ENCODE measurements at places on chromosomes 7 and 10. TPM values are rescaled to one million over a fixed set of nuclear protein-coding genes. Genes with fewer than 3 reads are reported as not detected.

DNA sequence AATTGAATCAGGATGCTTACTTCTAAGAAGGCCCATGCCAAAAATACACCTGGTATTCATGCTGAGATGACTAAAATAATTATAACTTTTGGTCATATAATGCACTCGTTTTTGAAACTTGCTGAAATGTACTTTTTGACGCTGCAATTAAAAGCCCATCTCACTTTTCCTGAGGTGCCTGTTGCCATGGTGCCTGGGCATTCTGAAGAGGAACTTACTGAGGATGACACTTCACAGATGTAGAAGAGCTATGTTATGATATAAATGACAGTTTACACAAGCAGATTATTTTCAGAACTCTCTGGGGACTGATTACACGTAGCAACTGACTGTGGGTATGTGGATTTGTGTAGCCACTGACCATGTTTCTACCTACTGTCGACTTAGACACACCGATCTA, 182.4 kb downstream of the TPK1 start:
- DNase-seq = no peak

DNA sequence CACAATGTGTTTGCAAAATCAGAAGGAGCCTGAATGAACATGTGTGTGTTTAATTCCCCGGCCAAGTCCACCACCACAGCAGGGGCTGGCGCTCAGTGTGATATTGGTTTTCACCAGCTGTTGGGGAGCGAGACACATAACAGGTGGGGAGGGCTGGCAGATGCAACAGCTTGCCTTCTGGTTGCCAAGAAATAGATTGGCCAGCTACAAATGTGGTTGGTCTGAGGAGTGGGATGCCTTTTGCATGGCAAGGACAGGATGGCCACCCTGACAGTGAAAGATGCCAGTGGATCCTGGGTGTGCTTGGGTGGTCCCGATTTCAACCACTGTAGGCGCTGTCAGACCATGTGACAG, 292.5 kb upstream of the FZD8 start:
- no peak for DNase-seq

GRCh38 chr10:119495021-119495505, 47.5 kb downstream of the RGS10 start:
- DNase-seq = no peak

DNA sequence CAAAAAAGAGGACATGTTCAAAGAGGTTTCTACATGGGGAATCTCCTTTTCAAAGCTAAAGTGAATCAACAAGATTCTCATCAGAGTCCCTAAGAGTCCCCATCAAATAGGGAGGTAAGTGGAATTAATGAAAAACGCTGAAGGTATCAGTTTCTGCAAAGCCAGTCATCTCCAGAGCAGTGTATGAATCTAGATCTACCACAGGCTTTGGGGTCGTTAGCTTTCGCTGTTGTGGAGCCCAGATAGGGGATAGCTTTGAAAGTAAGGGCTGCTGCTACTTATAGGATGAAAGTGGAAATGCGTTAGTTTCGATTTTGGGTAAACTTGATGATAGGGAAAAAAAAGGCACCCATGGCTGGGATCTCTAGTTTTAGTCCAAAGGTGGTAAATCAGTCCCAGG, 748.4 kb downstream of the LRMDA start:
- no peak for DNase-seq

DNA sequence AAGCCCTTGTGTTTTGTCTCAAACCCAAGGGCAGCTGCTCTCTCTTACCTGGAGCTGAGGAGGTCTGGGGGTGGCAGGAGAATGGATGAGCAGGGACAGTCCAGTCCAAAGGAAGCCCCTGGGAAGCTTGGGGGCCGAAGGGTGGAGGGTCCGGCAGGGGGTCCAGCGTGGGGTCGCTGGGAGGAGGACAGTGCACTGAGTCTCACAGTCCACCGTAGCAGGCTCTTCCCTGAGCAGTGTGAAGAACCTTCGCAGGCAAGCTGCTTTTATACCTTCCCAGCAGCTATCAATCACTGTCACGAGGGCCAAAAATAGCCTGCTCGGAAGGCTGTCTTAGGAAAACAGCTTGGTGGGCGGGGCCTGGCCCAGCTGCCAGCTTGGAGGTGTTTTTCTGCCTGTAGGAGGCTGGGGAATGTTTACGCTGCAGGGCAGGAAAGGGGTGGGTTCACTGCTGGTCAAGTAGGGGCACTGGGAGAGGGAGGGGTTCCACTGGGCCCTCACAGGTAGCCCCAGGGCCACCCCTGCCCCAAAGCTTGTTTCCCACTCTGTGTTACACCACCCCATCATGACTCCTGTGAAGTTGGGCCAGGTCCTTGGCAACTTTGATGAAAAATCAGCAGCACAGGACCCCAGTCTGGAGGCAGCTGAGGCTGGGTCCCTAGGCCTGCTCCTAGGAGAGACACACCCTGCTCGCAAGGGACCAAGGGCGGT, at the start of gene DEPP1:
Gene DEPP1, minus strand, starts transcription at position 240 of the 711 bp plus-strand sequence. CDS start 779 bp downstream, outside the sequence.
- peak; percentile 96 for DNase-seq

DNA sequence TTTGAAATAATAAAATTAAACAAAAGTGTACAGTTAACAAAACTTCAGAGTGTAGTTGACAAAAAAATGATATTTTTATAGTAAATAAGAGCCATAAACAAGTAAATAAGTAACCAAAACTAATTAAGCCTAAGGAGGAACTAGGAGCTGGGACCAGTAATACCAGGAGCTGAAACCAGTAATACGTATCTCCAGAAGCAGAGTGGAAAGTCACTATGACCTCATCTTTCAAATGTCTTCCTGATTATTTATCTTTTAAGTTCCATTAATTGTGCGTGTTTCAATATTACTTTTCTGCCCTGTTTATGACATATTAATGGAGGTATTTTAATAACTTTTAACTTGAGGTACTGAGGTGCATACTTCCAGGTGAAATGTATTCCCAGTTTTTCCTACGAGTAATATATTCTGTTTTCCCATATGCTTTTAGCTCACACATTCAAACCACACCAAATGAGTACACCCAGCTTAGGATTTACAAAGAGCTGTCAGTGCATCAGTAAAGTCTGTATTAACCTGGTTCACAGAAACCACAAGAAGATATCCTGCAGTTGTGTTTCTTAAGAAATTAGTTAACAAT, 283.7 kb upstream of the HGF start:
- DNase-seq = no peak

DNA sequence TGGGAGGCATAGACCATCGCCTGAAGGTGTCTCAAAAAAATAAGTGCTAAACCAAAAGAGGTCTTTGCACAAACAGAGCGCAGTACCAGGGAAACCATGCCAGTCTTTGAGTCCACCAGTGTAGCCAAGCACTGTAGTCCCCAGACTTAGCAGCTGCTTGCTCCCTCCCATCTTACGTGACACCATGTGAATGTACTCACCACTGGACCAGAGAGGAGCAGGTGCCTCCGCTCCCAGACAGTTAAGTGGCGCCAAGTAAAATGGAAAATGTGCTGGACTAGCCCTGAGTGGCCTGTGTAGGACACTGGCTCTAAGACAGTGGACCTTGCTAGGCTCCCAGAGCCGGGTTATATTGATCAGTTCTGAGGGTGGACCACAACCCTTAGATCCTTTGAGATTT, 47.7 kb upstream of the PLEKHA1 start:
- DNase-seq = no peak

GRCh38 chr10:62662486-62662885, 142.0 kb upstream of the ADO start:
- DNase-seq = no peak

GRCh38 chr7:7557252-7557651, 9.4 kb upstream of the MIOS start:
- DNase-seq = no peak

DNA sequence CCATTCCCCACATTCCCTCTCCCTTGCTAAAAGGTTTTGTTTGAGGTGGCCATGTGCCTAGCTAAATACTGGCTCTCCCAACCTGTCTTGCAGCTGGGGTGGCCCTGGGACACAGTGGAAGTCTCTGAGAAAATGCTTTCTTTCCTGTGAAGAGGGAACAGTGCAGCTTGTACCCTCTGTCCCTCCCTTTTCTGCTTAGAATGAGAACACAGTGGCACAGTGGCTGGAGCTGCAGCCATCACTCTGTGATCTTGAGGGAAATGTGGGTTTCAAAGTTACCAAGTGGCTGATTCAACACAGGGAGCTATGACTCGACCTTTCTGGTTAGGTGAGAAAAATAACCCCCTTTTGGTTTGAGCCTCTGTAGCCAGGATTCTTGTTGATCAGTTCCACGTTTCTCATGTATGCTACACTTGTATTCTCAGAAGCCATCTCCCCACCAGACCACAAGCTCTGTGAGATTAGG, 62.7 kb upstream of the CARD11 start:
- no peak for DNase-seq

DNA sequence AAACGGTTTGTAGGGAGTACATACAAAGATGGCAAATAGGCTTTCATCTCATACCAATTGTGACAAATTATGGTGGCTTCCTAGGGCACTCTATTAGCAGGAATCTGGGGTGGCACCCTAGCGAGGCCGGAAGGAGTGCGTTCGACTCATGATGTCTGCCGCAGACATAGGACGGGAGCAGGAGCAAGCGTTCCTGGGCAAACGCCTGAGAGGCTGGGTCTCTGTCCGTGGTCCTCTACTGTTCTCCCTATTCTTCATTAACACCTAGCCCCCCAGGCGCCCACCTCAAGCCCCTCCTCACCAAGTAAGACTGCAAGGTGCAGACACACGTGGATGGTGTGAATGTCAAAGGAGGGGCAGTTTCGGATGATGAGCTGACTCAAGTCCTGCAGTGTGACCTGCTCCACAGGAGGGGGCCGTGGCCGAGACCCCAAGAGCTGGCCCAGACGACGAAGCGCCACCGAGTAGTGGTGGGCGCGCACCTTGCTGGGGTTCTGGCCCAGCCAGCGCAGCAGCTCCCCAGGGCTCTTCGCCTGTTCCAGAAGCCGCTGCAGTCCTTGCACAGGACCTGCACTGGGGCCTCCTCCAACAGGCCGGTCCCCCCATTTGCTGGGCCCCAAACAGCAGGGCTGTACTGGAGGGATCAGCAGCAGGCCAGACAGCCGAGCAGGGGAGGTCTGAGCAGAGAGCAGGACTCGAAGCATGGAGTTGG, 1.3 kb downstream of the FASTK start:
- no peak for DNase-seq

CALU gene
- 231 TPM for total RNA-seq

CLEC5A gene
- not detected for total RNA-seq

NUTM2A gene
- total RNA-seq = 3.0 TPM

GLI3 gene
- total RNA-seq = 10.0 TPM

PKD2L1 gene
- total RNA-seq = not detected

MYO1G gene
- 0.21 TPM for total RNA-seq
